Germinal center (tissue), 1 donor: ENCODE measurements at places on chromosomes 5 and 9.

DNA sequence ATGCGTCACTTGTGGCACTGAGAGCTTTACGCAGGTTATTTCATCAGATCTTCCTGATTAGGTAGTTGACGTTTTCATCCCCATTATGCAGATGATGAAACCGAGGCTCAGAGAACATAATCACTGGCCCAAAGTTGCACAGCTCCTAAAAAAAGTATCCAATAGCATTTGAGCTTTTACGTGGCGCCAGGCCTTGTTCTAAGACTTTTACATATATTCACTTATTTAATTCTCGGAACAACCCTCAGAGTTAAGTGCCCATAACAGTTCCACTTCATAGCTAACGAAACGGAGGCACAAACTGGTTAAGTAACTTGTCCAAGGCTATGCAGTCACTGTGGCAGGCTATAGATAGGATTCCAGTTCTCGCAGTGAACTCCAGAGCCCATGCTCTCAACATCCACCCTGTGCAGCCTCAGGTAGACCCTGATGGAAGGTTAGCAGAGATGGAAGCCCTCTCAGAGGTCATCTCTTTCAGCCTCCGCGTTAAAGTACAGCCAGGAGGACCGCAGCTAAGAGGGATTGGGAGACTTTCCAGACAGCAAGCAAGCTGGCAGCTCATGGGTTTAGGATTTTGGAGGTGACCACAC, 39.3 kb downstream of the AMBP start:
- no peak for DNase-seq

- no peak for DNase-seq
Measured at GRCh38 chr9:99556998-99557397, 264.7 kb upstream of the NR4A3 start.

- DNase-seq, result no peak
Measured at GRCh38 chr9:134319306-134320125, 6.7 kb upstream of the RXRA start.

GRCh38 chr9:18106006-18106560, 367.9 kb upstream of the ADAMTSL1 start:
- DNase-seq, result no peak

DNA sequence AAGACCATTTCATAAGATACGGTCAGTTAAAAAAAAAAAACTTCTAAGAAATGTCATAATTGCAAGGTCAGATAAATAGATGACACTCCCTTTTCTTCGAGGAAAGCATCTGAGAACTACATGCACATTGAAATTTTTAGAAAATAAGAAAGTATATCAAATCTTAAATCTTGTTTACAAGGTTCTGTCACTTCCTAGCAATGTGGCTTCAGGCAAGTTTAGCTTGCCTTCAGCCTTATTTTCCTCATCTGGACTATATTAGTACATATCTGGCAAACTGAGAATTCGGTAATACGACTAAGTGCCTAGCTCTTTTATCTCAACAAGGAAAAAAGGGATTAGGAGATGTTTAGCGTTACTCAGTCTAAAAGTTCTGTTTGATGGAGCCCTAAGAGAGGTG, 32.5 kb upstream of the OR2K2 start:
- no peak for DNase-seq

GRCh38 chr9:121743441-121744001, 92.1 kb downstream of the DAB2IP start:
- DNase-seq, result no peak

DNA sequence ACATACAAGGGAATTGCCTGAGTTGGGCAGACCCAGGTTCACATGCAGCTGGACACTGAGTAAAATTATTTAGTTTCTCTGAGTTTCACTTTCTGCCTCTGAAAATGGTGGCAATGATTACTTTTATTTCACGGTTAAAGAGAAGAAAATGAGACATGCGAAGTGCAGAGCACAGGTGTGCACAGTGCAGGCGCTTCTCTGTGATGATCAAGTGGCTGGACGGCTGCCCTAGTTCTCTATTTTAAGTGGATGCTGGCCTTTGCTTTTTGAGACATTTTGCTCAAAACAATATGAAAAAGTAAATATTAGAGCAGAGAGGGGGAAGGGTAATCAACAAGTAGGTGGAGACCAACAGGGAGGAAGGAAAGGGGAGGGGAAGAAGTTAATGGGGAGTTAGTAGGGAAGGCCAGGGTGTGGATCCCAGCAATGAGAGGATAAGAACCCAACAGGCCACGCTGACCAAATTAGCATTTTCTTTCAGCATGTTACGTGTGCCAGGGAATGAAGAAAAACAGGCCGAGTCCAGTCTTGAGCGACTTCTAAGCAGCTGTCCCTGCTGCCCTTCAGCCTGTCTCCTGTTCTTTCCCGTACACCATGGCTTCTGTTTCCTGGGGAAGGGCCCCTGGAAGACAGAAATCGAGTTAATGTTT, 16.1 kb downstream of the SNX18 start:
- DNase-seq, result no peak

- DNase-seq, result no peak
Measured at GRCh38 chr5:37810311-37810710, 29.5 kb downstream of the GDNF start.

- no peak for DNase-seq
Measured at GRCh38 chr9:81826517-81826906, 101.7 kb upstream of the SPATA31D4 start.

DNA sequence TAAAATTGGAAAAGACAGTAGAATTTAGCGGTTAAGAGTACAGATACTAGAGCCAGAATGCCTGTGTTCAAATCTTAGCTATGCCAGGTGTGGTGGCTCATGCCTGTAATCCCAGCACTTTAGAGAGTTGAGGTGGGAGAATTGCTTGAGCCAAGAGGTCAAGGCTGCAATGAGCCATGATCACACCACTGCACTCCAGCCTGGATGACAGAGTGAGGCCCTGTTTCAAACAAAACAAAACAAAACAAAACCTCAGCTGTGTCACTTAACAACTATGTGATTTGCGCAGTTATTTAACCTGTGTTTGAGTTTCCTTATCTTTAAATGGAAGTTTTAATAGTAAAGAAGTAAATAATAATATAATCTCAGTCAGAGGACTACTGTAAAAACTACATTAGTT, 68.3 kb downstream of the TBCA start:
- no peak for DNase-seq

GRCh38 chr5:169204788-169205400, 96.0 kb downstream of the SLIT3 start:
- DNase-seq, result no peak

DNA sequence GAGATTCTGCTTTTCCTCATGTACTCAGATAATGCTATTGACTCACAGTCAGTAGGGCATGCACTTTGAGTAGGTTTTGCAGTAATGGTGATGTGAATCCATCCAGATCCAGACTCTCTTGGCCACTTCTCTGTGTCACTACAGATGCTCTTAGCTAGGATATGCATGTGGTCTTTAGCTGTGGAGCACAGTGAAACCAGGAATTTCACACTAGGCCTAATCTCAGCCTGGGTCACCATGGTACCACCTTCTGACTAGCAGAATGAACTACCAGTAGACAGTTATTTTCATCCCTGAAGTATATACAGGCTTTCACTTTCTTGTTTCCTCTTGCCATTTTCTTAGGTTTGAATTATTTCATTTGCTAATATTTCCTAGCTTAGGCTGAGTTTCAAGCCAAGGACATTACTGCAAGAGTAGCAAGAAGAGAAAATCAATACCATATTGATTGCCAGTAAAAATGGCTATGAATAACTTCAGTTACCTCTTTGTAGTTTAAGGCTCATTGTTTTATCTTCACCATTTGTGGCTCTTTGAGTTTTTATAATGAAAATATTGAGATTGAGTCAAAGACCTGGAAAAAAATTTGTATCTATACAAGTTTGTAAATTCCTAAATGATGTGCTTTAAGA, 28.4 kb upstream of the CSNK1G3 start:
- no peak for DNase-seq
